ENCODE measurements at places on chromosomes 16 and 17.
A peak's percentile ranks its signal among the peaks of the same experiment; 100 is the strongest.

GRCh38 chr16:88298833-88299745, 83.7 kb upstream of the ZNF469 start:
- no peak for DNase-seq

- DNase-seq = no peak
These were observed 14.9 kb upstream of the DDX19A start for GRCh38 chr16:70331588-70332358.

GRCh38 chr16:88702371-88703210, 3.6 kb downstream of the RNF166 start:
- DNase-seq = no peak

DNA sequence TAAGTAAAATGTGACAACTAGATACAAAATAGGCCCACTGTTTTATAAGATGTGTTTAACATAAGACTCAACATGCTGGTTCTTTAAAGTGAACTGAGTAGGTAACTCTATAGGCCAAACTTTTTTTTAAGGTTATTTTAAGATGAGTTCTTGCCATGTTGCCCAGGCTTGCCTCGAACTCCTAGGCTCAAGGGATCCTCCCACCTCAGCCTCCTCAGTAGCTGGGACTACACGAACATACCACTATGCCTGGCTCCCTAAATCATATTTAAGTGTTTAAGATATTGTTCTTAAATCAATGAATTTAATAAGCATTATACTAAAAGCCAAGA, 69.9 kb downstream of the USP32 start:
- no peak for DNase-seq

DNA sequence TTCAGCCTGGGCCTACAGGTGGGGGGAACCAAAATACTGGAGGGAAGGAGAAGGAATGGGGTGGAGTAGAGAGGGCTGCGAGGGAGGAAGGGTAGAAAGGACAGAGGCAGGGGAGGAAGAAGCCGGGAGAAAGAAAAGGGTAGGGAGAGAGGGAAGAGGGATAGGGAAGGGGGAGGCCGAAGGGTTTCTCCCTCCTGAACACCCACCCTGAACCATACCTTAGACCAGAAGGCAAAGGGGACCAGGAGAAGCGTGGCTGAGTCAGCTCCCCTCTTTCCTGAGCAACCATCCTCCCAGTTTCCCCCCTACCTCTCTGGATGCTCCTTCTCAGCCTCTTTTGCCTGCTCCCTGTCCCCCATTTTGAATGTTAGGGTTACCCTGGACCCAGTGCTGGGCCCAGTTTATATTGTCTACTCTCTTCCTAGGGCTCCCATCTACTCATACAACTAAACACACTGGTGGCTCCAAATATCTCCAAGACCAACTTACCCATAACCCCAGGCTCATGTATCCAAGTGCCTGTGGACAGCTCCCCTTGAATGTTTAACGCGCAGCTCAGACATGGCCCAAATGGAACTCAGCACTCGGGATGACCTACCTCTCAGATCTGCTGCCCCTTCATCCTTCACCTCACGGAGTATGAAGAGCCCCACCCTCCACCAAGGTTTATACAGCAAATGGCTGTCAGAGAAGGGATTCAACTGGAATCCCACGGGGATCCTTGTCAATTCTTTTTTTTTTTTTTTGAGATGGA, 7.8 kb downstream of the TSPOAP1 start:
- DNase-seq = no peak

DNA sequence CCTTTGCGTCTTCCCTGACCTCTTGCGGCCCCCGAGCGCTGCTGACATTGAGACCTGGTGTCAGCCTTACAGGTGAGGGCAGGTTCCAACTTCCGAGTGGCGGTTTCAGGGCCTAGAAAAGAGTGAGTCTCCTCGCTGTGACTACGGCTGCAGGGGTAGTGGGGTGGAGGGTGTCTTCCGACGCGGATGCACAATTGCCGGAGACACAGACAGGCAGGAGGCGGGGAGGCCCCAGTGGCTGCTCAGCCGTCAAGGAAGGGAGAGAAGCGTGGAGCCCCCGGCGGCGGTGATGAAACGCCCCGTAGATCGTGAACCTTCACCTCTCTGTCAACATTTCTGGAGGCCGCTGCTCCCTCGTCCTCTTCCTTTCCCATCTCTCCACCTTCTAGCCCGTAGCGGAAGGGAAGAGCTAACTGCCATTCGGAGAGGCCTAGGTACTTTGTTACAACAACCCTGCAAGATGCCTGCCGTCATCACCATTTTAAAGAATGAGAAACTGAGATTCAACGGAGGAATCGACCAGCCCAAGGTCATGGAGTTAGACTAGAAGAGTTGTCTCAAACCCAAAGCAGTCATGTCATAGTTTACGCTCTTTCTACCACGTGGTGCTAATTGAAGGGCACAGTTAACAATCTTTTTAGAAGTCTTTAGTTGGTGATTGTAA, 485 bp downstream of the DNAJA3 start:
- DNase-seq = no peak

GRCh38 chr16:56145369-56145768, 45.9 kb upstream of the GNAO1 start:
- DNase-seq = no peak

- no peak for DNase-seq
These were observed 2.0 kb downstream of the WNK4 start for GRCh38 chr17:42782166-42783061.

GRCh38 chr16:86505185-86505898, 5.0 kb upstream of the FOXF1 start:
- DNase-seq = no peak

- DNase-seq = no peak
These were observed 6.6 kb downstream of the GID4 start for GRCh38 chr17:18045691-18046350.

DNA sequence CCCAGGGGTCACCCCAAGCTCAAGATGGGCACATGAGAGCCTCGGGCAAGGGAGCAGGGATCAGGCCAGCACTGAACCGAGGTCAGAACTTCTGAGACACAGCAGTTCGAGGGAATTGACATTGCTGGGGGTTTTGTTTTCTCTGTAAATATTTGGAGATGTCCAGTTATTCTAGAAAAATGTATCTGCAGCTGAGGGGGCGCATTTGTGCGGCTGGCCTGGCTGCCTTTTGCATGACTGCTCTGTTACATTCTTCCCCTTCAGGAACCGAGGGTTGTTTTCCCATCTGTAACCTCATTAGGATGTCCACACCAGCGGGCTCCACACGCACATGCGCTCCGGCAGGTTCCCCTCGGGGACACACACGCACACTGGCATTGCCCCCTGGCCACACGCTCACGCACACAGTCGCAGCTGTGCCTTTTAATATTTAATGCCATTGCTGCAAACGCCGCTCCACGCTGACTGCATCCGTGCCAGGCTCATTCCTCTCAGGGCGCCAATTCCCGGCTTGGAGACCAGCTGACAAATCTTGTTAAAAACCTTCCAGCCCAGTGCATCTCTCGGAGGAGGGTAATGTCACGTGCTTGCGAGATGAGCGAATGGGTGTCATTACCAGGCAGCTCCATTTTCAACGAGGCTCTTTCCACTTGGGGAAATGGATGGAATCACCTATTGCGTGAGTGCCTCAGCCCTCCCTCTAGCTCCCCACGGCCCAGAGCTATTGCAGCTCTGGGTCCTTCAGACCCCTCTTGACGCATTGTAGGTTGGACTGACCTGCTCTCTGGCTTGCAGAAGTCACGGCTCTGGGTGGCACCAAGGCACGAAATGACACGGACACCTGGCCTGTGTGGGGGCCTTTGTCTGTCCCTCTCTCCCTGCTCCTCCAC, 13.1 kb downstream of the CCR7 start:
- DNase-seq = peak; percentile 61

DNA sequence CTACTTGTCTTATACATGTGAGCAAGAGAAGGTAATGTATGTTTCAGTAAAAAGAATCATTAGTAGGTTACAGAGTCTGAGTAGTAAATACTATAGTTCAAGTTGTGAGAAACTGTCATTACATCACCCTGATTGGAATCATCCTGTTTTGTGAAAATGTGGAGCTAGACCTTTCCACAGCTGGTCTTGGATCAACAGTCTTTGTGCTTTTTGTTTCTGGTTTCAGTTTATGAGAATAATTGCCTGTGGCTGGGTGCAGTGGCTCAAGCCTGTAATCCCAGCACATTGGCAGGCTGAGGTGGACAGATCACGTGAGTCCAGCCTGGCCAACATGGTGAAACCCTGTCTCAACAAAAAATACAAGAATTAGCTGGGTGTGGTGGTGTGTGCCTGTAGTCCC, 19.7 kb upstream of the SHISA9 start:
- DNase-seq = no peak

GRCh38 chr17:7448461-7448860, 3.6 kb downstream of the CHRNB1 start:
- no peak for DNase-seq

DNA sequence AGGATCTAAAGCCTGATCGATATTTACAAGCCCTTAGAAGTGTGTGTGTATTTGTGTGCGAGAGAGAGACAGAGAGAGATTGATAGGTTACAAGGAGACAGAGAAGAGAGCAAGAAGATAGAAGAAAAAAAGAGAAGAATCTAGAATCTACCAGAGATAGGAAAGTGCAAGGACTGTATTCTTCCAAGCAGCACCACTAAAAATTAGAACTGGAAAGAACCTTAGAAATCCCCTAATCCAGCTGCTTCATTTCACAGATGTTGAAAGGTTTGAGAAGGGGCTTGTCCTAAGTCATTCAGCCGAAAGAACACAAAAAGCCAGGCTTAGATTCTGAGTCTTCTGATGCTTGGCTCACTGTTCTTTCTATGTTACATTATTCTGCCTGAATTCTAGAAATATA, 92.2 kb downstream of the HS3ST3A1 start:
- no peak for DNase-seq

DNA sequence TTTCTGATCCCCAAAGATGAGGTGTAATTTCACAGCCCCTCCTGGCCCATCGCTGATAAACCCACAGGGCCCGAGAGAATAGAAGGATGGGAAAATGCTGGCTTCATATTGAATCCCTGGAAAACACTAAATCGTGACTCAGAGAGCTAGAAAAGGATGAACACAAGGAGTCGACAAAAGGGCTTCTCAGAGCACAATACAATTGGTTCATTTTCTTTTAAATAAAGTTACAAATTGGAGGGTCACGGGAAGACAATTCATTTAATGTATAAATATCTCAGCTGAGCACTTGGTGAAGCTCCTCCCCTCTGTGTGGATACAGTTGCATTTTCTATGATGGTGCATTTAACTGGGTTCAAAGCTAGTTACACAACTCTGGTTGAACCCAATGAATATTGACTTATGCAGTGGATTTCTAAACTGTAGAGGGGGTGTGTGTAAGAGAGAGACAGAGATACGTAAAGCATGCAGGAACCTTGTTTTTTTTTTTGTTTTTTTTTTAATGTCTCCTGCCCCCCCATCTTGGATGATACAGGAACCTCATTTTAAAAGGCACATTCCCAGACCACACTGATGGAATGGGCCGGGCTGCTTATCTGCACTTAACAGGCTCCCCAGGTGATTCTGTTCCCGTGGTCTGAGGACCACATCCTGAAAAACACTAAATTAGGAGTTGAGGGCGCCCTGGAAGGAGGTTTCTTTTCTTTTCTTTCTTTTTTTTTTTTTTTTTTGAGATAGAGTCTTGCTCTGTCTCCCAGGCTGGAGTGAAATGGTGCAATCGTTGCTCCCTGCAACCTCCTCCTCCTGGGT, 14.1 kb downstream of the TTYH2 start:
- no peak for DNase-seq

- peak; percentile 29 for DNase-seq
These were observed at the start of the genes SGSH and SLC26A11 for GRCh38 chr17:80220054-80220735. SGSH (minus strand) TSS chr17:80220333; CDS start chr17:80220313, 20 bp downstream. SLC26A11 (plus strand) TSS chr17:80220427; CDS start chr17:80221561, 1,134 bp downstream.

- DNase-seq = no peak
These were observed 458.6 kb upstream of the GOT2 start for GRCh38 chr16:59192551-59193199.

GRCh38 chr17:28178800-28179199, 136.3 kb downstream of the NLK start:
- no peak for DNase-seq

GRCh38 chr17:226108-227077, 44.9 kb upstream of the DOC2B start:
- no peak for DNase-seq

DNA sequence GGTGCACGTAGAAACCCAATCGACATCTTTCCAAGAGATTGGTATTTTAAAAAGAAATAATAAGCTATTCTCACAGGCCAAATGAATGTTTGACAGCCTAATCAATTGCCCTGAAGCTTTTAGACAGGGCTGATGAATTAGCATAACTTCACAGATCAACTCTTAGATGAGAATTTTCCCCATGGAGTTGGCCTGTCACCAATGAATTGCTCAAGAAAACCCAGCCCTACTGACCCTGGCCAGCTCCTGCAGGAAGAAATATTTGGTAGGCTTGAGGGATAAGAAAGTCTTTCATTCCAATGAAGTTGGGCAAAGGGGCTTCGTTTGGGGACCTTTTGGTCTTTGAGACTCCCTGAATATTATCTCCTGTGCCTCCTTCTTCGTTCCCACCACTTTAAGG, 23.4 kb upstream of the SEC14L1 start:
- DNase-seq = no peak

- DNase-seq = peak; percentile 9
These were observed 4.0 kb upstream of the BRD7 start for GRCh38 chr16:50372611-50373344.

DNA sequence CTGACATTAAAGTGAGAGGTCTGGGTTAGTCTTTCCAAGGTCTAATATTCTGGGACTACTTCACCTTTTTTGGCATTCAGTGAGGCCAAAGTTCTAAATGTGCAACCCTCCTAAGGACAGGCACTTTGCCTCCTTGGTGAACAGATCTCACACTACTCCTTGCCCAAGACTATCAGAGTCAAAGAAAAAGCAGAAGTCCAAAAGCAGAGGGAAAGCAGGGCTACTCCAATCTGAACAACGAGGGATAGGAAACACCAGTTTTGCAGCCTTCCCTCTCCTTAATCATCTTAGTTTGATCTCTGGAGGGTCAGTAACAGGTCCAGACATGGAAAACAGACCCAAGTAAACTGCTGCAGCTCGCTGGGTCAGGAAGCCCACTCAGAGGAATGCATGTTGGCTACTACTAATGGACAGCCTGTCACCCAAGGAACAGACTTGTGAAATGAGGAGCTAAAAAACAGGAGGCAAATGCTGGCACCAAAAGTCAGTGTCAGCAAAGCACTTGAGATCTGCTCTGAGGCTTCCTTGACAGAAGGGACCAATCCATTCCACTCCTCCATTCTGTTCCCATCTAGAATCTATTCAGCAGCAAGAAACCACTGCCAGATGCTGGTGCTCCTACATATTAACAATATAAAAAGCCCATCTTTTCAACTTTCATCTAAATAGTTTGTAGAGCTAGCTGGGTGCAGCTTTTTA, 29.9 kb downstream of the DCUN1D3 start:
- no peak for DNase-seq

GRCh38 chr17:17587614-17588337, 3.7 kb downstream of the PEMT start:
- DNase-seq = no peak

DNA sequence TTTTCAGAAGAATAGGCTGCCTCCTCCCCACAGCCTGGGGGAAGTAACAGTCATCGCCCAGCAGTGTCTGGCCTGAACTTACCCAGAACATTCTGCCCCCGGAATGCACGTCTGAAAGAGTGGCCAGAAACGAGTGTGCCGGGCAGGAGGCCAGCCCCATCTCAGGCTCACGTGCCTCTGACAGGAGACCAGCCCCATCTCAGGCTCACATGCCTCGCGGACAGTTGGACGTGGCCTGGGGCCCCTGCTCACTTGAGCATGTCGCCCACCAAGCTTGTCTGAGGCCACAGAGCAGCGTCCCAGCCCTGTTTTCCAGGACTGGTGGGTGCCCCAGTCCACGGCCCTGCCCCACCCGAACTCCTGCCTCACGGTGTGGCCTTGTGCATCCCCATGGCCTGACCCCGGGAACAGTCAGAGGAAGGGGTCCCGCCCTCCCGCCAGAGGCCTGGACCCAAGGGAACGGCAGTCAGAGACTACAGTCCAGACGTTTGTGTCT, 16.3 kb upstream of the CDH15 start:
- no peak for DNase-seq
